Left lobe of liver (tissue), 2 donors: ENCODE measurements at places on chromosomes 6 and 20. TPM values are rescaled to one million over a fixed set of nuclear protein-coding genes. Genes with fewer than 3 reads are reported as not detected.

The ABHD12 gene
- total RNA-seq, result 25.0 TPM

The ATP9A gene
- 12.1 TPM for total RNA-seq

The HNF4A gene
- 189 TPM for total RNA-seq

The RIN2 gene
- total RNA-seq, result 13.8 TPM

The PROCR gene
- total RNA-seq, result 1.5 TPM
